Upper lobe of right lung (tissue), 1 donor: ENCODE measurements at places on chromosomes 16 and 17.
A peak's percentile ranks its signal among the peaks of the same experiment; 100 is the strongest.

DNA sequence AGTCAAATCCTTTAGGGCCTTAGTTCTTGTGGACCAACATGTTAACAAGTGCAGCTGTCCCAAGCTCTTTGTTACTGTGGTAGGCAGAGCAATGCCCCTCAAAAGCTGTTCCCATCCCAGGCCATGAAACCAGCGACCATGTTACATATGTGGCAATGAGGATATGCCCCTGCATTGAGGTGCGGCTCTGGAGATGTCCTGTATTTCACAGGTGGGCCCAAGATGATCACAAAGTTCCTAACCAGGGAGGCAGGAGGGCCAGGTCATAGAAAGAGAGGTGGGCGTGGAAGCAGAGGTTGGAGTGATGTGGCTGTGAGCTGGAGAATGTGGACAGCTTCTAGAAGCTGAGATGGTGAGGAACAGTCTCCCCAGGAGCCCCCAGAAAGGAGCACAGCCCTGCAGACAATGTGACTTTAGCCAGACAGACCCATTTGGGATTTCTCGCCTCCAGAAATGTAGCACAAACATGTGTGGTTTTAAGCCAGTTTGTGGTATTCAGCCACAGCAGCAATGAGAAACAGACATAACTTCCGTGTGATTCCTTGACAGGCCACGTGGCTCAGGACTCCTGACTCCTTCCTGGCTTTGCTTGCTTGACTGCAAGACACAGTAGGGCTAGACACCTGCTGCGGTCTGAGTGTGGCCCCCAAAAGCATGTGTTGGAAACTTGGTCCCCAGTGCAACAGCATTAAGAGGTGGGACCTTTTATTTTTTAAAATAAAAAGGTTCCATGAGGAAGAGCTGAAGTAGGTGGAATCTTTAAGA, 778.3 kb downstream of the KCNJ18 start:
- DNase-seq = no peak

- DNase-seq = no peak
Measured at GRCh38 chr16:79902351-79902750, 301.8 kb upstream of the MAF start.

DNA sequence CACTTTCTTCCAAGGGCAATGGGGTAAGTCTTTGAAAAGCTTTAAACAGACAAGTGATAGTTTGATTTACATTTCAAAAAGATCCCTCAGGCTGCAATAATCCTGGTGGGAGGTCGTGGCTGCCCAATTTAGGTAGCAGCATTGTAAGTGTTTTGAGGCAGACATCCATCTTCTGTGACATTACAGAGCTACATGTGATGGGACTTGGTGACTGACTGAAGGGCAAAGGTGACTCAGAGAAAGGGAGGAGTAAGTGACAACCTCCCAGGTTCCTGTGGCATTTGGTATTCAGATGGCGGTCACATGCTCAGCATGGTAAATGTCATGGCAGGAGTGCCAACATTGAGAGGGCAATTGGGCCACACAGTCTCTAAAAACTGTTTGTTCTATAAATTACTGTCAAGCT, 26.5 kb downstream of the STAT3 start:
- DNase-seq = no peak

DNA sequence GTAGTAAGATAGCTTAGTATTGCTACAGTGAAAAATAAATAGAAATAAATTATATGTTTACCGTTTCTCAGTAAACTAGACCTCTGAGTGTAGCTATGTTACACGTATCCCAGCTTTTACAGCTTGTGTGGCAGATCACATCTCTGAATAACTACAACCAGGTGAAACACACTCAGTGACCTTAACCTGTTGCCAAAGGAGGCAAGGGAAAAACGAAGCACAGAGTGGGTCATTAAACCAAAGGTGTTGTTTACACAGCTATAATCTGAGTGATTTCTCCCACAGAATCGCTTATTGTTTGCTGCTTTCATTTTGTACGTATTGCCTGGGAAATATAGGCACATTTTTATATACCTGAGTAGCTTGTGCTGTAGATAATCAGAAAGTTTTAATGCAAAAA, 688.2 kb upstream of the KIF2B start:
- no peak for DNase-seq

- peak; percentile 92 for DNase-seq
Measured at GRCh38 chr17:44533533-44534246, 23.6 kb upstream of the FZD2 start.

- no peak for DNase-seq
Measured at GRCh38 chr17:10286324-10286723, 86.5 kb downstream of the MYH13 start.

GRCh38 chr17:27336184-27336583, 42.3 kb downstream of the WSB1 start:
- no peak for DNase-seq

DNA sequence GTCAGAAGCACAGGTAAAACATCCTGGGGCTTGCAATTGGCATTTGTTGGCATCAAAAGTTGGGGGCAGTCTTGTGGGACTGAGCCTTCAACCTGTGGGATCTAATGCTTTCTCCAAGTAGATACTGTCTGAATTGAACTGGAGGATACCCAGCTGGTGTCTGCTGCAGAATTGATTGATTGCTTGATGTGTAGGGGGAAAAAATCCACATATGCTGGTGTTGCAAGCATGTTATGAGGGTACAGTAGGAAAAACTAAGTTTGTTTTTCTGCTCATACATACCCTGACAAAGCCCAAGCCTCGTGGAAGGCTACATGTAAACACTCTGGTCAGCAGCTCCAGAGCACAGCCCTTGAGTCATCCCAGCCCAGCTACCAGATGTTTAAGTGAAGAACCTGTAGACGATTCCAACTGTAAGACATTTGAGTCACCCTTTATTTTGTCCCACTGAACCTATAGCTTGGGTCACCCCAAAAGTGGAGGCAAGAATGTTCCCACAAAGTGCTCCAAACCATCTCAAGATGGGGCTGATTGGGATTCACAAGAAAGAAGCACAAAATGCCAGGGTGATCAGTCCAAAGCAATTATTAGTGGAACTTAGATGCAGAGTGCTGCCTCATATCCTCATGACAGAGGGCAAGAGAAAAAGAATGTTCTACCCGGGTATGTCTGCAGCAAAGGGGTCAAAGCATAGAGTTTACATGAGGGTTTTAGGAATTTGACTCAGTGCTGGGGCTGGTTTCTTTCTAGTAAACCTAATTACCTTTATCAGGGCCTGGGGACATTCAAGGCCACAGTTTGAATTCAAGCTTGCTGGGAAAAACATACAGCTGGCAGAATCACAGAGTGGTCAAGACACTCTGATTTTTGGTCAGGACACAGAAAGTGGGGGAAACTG, 9.6 kb upstream of the APPBP2 start:
- no peak for DNase-seq

DNA sequence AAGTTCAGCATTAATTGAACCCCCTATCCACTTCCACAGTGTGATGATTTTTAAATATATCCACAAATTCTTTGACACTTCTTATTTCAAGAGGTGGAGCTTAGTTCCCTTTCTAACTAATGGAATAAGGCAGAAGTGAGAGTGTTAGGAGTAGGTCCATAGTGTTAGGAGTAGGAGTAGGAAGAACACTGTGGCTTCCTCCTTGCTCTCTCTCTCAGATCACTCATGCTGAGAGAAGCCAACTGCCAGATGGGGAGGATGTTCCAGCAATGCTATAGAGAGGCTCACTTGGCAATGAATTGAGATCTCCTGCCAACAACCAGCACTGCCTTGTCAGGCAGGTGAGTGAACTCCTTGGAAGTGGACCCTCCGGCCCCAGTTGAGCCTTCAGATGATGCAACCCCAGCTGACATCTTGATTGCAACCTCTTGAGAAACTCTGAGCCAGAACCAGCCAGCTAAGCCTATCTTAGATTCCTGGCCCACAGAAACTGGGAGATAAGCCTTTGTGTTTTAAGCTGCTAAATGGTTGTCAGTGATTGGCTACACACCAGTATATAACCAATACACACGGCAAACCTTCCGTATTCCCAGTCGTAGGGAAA, 44.3 kb downstream of the SPECC1 start:
- no peak for DNase-seq

- DNase-seq = peak; percentile 97
Measured at GRCh38 chr17:81991684-81992305, 14.4 kb downstream of the ASPSCR1 start.

- DNase-seq = no peak
Measured at GRCh38 chr16:29841631-29842030, 21.4 kb downstream of the MVP start.

GRCh38 chr17:47281216-47281615, 27.6 kb downstream of the ITGB3 start:
- no peak for DNase-seq

GRCh38 chr17:1374431-1375177, 25.4 kb downstream of the YWHAE start:
- no peak for DNase-seq

- DNase-seq = no peak
Measured at GRCh38 chr16:50448522-50448921, 79.7 kb upstream of the BRD7 start.

DNA sequence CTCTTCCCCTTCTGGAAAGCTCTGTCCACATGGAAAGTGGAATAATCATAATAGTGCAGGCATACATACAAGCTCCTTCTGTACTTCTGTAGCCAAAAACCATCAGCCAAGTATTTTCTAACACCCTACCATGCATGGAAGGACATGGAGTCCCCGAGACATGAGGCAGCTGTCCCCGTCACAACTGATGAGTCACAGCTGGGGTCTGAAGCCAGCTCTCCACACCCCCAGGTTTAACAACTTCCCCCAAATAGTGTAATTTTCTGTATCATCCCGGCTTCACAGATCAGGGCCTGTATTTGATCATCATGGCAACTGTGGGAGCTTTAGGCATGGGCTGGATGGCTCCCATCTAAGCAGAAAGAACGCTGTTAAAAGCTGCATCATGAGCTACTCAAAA, 16.6 kb downstream of the C16orf96 start:
- no peak for DNase-seq

GRCh38 chr16:4015275-4016004, 100.8 kb downstream of the ADCY9 start:
- DNase-seq = no peak

DNA sequence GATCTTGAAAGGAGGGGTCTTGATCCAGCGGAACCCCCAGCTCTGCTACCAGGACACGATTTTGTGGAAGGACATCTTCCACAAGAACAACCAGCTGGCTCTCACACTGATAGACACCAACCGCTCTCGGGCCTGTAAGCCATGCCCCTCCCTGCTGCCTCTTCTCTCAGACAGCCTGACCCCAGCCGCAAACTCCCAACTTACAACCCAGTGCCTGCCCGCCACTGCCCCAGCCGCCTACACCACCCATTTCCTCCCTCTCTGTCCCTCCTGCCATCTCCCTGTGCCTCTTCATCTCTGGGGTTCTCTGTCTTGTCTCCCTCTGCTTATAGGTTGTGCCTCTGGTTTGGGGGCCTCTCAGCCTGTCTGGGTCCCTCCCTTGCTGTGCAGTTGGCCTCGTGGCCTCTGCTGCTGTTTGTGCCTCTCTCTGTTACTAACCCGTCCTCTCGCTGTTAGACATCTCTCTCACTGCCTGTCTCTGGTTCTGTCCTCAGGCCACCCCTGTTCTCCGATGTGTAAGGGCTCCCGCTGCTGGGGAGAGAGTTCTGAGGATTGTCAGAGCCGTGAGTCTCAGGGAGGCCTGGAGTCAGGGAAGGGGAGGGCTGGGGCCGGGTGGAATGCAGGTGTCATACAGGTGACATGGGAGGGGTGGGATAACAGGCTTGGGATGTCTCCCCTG, 9.6 kb downstream of the ERBB2 start:
- DNase-seq = no peak

DNA sequence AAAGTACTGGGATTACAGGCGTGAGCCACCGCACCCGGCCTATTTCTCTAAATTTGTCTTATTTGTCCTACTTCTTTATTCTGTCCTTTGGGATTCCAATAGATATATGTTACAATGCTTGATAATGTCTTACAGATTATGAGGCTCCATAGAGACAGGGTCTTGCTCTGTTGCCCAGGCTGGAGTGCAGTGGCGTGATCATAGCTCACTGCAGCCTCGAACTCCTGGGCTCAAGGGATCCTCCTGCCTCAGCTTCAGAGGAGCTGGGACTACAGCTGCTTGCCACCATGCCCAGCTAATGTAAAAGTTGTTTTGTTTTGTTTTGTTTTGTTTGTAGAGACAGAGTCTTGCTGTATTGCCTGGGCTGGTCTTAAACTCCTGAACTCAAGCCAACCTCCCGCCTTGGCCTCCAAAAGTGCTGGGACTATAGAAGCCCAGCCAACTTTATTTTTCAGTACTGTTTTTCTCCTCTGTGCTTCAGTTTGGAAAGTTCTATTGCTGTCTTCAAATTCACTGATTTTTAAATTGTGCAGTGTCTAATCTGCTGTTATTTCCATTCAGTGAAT, 10.3 kb downstream of the ANKRD13B start:
- DNase-seq = no peak

GRCh38 chr16:71338193-71338592, 20.3 kb upstream of the CALB2 start:
- no peak for DNase-seq

GRCh38 chr17:51004249-51004648, 116.4 kb downstream of the SPAG9 start:
- DNase-seq = no peak

- peak; percentile 80 for DNase-seq
Measured at GRCh38 chr17:82647593-82648164, 565 bp downstream of the WDR45B start.

DNA sequence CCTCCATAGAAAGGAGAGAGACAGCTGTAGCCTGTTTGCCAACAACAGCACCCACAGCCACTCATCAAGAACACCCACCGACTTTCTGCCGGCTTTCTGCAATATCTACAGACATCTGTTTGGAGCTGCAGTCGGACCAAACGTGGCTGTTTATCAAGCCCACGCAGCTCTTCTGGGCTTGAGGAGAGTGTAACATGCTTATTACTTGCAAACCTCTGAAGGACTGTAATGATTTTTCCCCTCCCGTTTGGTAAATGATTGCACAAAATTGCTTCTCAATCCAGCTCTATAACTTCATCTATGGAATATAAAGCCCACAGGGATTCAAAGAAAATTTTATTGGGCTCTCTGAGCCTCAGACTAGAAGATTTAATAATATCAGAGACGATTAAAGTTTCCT, 100.5 kb downstream of the VAT1L start:
- no peak for DNase-seq

DNA sequence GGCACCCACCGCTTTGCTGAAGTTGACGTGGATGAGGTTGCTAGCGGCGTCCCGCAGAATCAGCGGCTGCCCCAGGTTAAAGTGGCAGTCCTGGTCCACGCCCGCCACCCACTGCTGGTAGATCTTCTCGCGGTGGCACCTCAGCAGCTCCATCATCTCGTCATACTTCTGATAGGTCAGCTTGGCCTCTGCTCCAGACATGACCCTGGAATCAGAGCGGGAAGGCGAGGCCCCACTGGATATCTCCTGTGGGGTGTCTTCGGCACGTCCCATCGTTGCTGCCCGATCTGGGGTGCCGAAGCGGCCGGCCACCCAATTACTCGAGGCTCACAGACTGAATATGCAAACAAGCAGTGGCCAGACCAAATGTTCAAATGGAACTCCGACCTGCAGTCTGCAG, 16.5 kb downstream of the DNAH17 start:
- no peak for DNase-seq

- DNase-seq = no peak
Measured at GRCh38 chr16:47375423-47375822, 85.4 kb downstream of the ITFG1 start.

GRCh38 chr17:64575431-64575830, 68.7 kb downstream of the CEP95 start:
- DNase-seq = no peak
